RWPE2 (cell line): ENCODE measurements at places on chromosomes 7 and 10.

DNA sequence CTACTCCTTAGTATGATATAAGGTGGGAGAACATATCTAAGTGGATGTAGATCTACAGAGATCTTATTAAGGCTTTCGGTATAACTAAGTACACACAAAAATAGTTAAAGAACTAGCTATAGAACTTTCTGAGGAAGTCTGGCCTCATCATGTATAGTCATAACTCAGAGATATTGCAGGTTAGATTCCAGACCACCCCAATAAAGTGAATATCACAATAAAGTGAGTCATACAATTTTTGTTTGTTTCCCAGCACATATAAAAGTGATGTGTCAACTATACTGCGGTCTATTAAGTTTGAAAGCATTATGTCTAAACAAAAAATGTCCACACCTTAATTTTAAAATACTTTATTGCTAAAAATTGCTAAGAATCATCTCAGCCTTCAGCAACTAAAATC is 24.7 kb upstream of the SEMA3A start:
- no peaks in the 10 kb centered on the region for H3K27me3 ChIP-seq
- H3K27ac ChIP-seq, result peak overlapping the region; percentile 57
- peaks cover 18% of the 10 kb centered on the region for H3K4me1 ChIP-seq
- no peaks in the 10 kb centered on the region for H3K36me3 ChIP-seq

- H3K36me3 ChIP-seq, result no peaks in the 10 kb centered on the region
- H3K4me1 ChIP-seq, result no peaks in the 10 kb centered on the region
- no peak overlapping the region for H3K4me3 ChIP-seq
- DNase-seq, result no peak
- H3K27me3 ChIP-seq, result no peaks in the 10 kb centered on the region
These were observed 123.3 kb downstream of the TWIST1 start for GRCh38 chr7:18993933-18994668.

DNA sequence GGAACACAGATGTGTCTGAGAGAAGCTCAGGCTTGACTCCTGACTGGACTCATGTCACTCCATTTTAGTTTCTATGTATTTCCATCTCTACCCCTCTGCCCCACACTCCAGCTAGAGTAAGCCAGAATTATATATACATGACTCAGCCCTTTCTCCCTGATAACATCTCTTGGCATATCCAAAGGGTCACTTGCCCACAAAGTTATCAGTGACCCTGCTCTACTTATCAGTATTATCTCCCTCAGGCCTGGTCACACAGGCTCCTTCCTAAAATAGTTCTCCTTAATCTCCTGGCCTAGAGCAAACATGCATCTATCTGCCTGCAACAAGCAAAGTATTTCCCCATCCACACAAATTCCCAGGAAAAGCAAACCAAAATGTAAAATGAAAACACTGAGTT is 598.3 kb downstream of the SUGCT start:
- H3K27me3 ChIP-seq, result no peaks in the 10 kb centered on the region
- no peak for DNase-seq
- no peak overlapping the region for H3K4me3 ChIP-seq
- H3K4me1 ChIP-seq, result no peaks in the 10 kb centered on the region

GRCh38 chr10:77552252-77552651 is 85.4 kb downstream of the KCNMA1 start:
- no peak overlapping the region for H3K27ac ChIP-seq
- H3K4me3 ChIP-seq, result no peak overlapping the region

GRCh38 chr7:55235115-55235514 is 130.0 kb upstream of the LANCL2 start:
- no peak overlapping the region for H3K4me3 ChIP-seq
- no peaks in the 10 kb centered on the region for H3K4me1 ChIP-seq
- no peaks in the 10 kb centered on the region for H3K36me3 ChIP-seq
- peaks cover 5% of the 10 kb centered on the region for H3K27me3 ChIP-seq
- H3K27ac ChIP-seq, result no peak overlapping the region

- peak; percentile 58 for DNase-seq
- no peak overlapping the region for H3K27ac ChIP-seq
- no peaks in the 10 kb centered on the region for H3K36me3 ChIP-seq
- H3K27me3 ChIP-seq, result no peaks in the 10 kb centered on the region
- H3K4me1 ChIP-seq, result no peaks in the 10 kb centered on the region
- H3K4me3 ChIP-seq, result no peak overlapping the region
These were observed 21.8 kb downstream of the ELFN1 start for GRCh38 chr7:1691601-1692514.
